Heart right ventricle (tissue), 16 donors: ENCODE measurements at places on chromosomes 3 and 15.

DNA sequence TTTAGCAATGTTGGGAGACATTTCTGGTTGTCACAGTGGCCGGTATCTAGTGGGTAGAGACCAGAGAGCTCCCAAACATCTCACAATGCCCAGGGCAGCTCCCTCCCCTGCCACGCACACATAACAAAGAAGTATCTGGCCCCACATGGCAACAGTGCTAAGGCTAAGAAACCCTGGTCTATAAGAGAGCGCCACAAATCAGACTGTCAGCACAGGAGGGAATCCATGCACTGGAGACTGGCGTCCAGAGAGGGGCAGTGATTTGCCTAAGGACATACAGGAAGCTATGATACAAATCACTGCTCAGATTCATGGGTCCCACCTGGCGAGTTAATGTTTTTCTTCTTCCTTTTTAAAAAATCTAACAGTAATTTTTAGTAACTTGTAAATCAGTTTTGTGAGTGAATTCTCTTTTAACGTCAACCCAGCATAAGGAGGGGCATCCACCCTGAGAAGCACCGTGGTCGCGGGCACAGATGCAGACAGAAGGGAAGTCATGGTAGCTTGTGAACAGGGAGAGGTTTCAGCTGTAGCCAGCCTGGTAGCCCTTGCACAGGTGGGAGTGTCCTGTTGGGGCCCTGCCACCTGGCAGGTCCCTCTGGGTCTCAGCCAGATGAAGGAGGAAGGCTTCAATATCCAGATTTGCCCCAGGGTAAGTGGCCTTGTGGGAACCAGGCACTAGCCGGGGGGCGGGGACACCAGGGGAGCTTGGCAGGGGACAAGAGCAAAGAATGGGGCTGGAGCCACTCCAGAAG is 8.7 kb downstream of the ISG20 start:
- DNase-seq = no peak

GRCh38 chr3:129461461-129462146 is 21.6 kb downstream of the IFT122 start:
- DNase-seq = peak; percentile 11

- DNase-seq = no peak
These were observed 49.8 kb upstream of the PXYLP1 start for GRCh38 chr3:141181819-141182218.

GRCh38 chr15:83308671-83309070 is 24.2 kb upstream of the BNC1 start:
- no peak for DNase-seq

GRCh38 chr15:58552505-58553364 is 120.9 kb downstream of the LIPC start:
- no peak for DNase-seq

DNA sequence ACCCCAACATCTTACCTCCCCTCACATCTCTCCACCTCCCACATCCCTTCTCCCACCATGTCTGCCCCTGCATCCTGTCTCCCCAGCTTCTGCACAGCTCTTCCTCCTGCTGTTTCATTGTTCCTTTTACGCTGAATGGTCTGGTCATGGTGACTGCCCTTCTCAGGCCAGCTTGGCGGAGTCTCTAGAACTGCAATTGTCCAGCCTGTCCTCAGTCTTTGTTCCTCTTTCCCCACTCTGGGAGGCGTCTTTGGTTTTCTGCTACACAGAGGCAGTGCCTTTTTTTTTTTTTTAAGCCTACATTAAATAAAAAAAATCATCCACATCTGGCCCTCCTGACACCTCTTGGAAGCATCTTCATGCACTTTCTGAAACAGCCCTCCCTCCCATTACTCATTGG is 49.1 kb upstream of the SEC22A start:
- no peak for DNase-seq

DNA sequence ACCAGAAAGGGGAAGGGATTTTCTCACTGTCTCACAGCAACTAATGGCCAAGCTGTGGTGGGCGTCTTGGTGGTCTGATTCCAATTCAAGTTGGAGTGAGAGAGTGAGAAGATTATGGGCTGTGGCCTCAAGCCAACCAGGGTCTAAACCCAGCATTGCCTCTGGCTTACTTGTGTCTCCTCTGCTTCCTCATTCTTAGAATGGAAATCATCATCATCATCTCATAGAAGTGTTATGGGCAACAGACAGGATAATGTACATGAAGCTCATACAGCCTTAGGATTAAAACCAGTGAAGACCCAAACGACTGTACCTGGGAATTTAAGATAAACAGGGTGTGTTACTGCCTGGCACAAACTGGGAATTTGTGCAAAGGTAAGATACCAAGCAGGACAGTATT is 29.1 kb upstream of the IREB2 start:
- DNase-seq = no peak

DNA sequence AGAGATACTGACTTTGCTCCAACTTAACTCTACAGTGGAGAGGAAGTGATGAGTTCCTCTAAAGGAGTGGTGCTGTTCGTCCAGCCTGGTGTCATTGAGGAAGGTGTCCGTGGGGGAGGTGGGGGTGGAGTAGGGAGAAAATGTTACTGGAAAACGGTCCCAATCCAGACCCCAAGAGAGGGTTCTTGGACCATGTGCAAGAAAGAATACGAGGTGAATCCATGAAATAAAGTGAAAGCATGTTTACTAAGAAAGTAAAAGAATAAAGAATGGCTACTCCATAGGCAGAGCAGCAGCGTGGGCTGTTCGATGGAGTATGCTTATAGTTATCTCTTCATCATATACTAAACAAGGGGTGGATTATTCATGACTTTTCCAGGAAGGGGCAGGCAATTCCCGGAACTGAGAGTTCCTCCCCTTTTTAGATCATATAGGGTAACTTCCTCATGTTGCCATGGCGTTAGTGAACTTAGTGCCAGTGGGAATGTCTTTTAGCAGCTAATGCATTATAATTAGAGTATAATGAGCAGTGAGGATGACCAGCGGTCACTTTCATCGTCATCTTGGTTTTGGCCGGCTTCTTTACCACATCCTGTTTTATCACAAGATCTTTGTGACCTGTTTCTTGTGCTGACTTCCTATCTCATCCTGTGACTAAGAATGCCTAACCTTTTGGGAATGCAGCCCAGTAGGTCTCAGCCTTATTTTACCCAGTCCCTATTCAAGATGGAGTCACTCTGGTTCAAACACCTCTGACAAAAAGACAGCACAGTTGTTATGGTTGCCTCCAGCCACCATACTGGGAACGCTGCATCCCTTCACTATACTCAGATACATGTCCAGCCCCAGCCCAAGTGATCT is 38.6 kb downstream of the CLEC3B start:
- DNase-seq = no peak

- DNase-seq = peak; percentile 62
These were observed 54.0 kb downstream of the B3GNT5 start for GRCh38 chr3:183306798-183307671.

DNA sequence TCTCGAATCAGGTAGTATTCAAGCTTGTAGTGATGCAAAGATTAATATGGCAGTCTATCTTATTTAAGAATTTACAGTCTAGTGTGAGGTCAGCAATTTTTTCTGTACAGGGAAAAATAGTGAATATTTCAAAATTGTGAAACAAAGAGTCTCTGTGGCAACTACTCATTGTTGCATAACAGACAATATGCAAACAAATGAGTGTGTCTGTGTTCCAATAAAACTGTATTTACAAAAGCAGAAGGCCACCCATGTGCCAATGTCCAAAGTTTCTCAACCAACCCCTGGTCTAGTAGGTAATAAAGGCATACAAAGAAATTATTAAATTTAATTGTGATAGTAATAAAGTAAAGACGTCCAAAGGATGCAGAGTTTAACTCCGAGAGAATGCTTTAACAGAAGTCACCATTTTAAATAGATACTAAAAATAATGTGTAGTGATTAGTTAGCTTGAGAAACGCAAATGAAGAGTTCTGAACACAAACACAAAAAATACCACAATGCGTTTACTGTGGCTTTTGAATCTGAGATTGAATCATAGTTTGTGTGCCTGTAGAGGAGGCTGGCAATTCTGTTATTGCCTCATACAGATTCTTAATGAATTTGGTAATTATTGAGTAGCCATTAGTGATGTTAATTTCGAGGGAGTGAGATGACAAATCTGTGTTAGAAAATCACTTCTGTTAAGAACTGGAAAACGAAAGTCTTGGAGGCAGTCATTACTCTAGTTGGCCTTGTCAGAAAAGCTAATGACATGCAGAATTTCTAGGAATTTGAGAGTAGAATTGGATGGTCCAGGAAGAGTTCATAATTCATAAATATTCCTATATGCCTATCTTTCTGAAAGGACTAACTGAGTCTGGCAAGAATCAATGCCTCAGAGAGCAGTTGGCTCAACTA is 48.7 kb downstream of the CADM2 start:
- DNase-seq = no peak

DNA sequence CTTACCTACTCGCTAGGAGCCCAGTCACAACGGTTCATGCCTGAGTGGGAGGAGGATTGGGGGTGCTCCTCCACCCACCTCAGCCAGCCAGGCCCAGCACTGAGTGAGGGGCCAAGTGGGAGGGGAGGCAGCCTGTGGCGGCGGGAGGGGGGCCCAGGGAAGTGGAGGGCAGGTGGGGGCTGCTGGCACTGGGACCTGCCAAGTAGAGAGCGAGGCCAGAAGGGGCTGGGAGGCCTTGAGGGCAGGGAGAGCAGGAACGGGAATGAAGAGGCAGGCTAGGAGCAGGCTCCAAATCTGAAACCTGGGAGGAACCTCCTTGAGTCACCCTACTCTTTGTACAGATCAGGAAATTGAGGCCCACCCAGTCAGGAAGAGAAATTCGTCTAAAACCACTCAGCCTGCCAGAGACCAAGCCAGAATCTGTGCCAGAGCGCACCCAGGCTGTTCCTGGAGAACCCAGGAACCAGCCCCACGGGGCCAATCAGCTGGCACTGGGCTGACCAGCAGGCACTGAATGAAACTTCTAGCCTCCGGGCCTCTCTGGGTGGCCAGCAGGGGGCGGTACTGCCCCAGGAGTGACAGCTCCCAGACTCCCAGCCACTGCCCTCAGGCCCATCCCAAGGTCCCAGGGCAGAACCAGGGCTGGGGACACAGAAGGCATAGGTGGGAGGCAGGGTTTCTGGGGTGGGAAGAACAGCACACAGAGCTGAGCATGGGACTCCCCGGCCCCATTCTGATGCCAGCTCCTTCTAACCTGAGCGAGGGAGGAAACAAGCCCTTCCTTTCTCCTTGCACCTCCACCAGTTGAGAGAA is 14.8 kb upstream of the CYP11A1 start:
- peak; percentile 84 for DNase-seq

GRCh38 chr3:39385456-39386090 is 2.4 kb downstream of the SLC25A38 start:
- DNase-seq = no peak

DNA sequence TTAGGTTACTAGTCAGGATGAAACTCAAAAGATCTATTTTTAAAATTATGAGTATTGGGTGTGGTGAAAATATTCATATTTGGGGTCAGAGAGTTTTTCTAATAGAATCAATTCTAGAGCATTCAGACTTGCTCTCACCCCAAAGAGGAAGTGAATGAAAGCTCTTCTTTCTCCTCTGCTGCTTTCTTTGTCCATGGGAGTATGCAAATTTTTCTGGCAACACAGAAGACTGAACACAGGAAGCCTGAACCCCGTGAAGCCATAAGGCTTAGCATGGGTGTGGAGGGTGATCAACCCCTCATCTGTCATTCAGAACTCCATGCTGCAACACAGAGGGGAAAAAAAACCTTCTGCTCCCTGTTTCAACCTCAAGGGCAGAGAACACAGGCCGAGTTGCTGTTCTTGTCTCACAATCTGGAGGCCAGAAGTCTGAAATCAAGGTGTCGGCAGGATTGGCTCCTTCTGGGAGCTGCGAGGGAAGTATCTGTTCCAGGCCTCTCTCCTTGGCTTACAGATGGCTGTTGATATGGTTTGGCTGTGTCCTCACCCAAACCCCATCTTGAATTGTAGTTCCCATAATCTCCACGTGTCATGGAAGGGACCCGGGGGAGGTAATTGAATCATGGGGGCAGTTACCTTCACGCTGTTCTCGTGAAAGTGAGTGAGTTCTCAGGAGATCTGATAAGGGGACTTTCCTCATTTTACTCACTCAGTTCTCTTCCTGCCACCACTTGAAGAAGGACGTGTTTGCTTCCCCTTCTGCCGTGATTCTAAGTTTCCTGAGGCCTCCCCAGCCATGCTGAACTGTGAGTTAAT is 33.7 kb upstream of the CD47 start:
- DNase-seq = no peak
